H7 (cell line): ENCODE measurements at places on chromosomes 4 and X.

DNA sequence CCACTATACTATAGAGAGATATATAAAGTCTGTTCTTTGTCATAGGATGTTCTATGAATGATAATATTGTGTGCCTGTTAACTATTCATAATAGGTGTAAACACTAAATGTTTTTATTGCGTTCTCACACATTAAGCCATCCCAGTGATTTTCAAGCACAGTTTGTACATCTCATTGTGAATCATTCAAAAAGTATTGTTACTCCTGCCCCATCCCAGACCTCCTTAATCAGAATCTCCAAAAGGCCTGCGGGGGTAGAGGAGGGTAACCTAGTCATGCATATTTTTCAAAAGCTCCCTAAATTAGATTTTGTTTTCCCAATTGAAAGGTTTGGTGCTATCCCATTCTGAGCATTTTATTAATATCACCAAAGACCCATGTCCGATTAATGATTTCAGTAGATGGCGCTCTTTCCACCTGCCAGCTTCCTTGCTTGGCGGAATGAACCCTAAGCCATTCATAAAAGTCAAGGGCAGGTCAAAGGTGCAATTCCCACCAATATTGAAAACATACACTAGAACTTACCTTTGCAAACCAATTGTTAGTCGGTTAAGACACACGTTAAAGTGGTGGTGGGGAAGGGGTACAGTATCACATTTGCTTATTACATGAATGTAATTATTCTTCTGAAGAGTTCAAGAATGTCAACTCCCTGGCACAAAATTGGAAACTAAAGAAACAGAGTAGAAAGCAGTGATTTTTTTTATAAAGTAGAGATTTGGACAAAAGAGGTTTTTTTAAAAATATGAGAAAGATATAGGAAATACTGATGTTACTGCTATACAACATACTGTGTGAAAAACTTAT, 5.8 kb upstream of the TET2 start:
- DNase-seq: peak; percentile 40

- DNase-seq: no peak
Observed at GRCh38 chr4:26525136-26525770, 35.0 kb upstream of the CCKAR start.

- no peak for DNase-seq
Observed at GRCh38 chr4:110532901-110533589, 57.1 kb downstream of the ENPEP start.

- DNase-seq: no peak
Observed at GRCh38 chr4:89751416-89751815, 85.5 kb downstream of the SNCA start.

GRCh38 chr4:10733481-10734062, 49.0 kb upstream of the CLNK start:
- no peak for DNase-seq
